PC-3 (cell line): ENCODE measurements at places on chromosomes 6 and 20. TPM values are rescaled to one million over a fixed set of nuclear protein-coding genes. Genes with fewer than 3 reads are reported as not detected.

The ME1 gene
- total RNA-seq: 22.3 and 28.0 TPM in 2 replicates

The SEMG1 gene
- not detected in 2 replicates for total RNA-seq

The CCN6 gene
- total RNA-seq: not detected in 2 replicates

The CST5 gene
- total RNA-seq: not detected in 2 replicates

The CRISP2 gene
- total RNA-seq: not detected in 2 replicates

The CABLES2 gene
- total RNA-seq: 12.4 and 13.5 TPM in 2 replicates

The NNAT gene
- not detected in 2 replicates for total RNA-seq

The PPP1R14C gene
- 1.1 and 3.0 TPM in 2 replicates for total RNA-seq

The MOXD1 gene
- total RNA-seq: 5.0 and 9.9 TPM in 2 replicates

The AURKA gene
- 137 and 139 TPM in 2 replicates for total RNA-seq

The LRP11 gene
- total RNA-seq: 32.0 and 39.9 TPM in 2 replicates

The ULBP3 gene
- 20.5 and 23.2 TPM in 2 replicates for total RNA-seq

The C20orf204 gene
- 2.1 and 3.4 TPM in 2 replicates for total RNA-seq

The BPIFA1 gene
- total RNA-seq: not detected in 2 replicates

The HS3ST5 gene
- 0.86 and 1.2 TPM in 2 replicates for total RNA-seq

The SLC12A5 gene
- total RNA-seq: 2.4 TPM in 1 of 2 replicates, not detected in the other

The SIRPB2 gene
- 0.52 and 2.1 TPM in 2 replicates for total RNA-seq

The ZC3H12D gene
- total RNA-seq: not detected in 2 replicates

The PKIB gene
- 22.4 and 28.0 TPM in 2 replicates for total RNA-seq

The GNRH2 gene
- total RNA-seq: 1.6 TPM in 1 of 2 replicates, not detected in the other

The WFDC10B gene
- total RNA-seq: not detected in 2 replicates

The PGM3 gene
- total RNA-seq: 17.0 and 25.2 TPM in 2 replicates

The RIPPLY2 gene
- not detected in 2 replicates for total RNA-seq

The FAM8A1 gene
- 8.5 and 9.0 TPM in 2 replicates for total RNA-seq

The NR2E1 gene
- 0.07 TPM in 1 of 2 replicates, not detected in the other for total RNA-seq

The HTR1E gene
- not detected in 2 replicates for total RNA-seq

The MEI4 gene
- not detected in 2 replicates for total RNA-seq

The CST2 gene
- not detected in 2 replicates for total RNA-seq

The ZSCAN23 gene
- total RNA-seq: 2.2 and 3.4 TPM in 2 replicates

The CDSN gene
- 0.55 and 0.81 TPM in 2 replicates for total RNA-seq

The ZNF322 gene
- total RNA-seq: 9.2 and 15.7 TPM in 2 replicates

The CLIC5 gene
- not detected in 2 replicates for total RNA-seq

The PFDN6 gene
- total RNA-seq: 153 and 181 TPM in 2 replicates

The C20orf202 gene
- total RNA-seq: not detected in 2 replicates

The MCHR2 gene
- total RNA-seq: not detected in 2 replicates

The SYCP2L gene
- 0.07 and 2.4 TPM in 2 replicates for total RNA-seq

The PCSK2 gene
- not detected in 2 replicates for total RNA-seq

The SIRPA gene
- total RNA-seq: 12.8 and 17.3 TPM in 2 replicates
